ENCODE measurements at places on chromosomes 12 and 14. TPM values are rescaled to one million over a fixed set of nuclear protein-coding genes. Genes with fewer than 3 reads are reported as not detected.

Gene TMEM121
- 2.9 TPM for total RNA-seq

Gene BIN2
- total RNA-seq = not detected

Gene HOXC10
- total RNA-seq = 0.43 TPM

Gene HNRNPA1
- 242 TPM for total RNA-seq
